ENCODE measurements at places on chromosomes 3 and 15.

- no peak for DNase-seq
These were observed 21.0 kb upstream of the ALDH1A2 start for GRCh38 chr15:58086491-58086890.

- DNase-seq = no peak
These were observed 36.2 kb upstream of the CPNE4 start for GRCh38 chr3:132071043-132071442.

GRCh38 chr3:186630950-186631641 is 9.1 kb upstream of the FETUB start:
- DNase-seq = no peak

GRCh38 chr3:128452678-128453275 is 13.9 kb downstream of the DNAJB8 start:
- DNase-seq = no peak

DNA sequence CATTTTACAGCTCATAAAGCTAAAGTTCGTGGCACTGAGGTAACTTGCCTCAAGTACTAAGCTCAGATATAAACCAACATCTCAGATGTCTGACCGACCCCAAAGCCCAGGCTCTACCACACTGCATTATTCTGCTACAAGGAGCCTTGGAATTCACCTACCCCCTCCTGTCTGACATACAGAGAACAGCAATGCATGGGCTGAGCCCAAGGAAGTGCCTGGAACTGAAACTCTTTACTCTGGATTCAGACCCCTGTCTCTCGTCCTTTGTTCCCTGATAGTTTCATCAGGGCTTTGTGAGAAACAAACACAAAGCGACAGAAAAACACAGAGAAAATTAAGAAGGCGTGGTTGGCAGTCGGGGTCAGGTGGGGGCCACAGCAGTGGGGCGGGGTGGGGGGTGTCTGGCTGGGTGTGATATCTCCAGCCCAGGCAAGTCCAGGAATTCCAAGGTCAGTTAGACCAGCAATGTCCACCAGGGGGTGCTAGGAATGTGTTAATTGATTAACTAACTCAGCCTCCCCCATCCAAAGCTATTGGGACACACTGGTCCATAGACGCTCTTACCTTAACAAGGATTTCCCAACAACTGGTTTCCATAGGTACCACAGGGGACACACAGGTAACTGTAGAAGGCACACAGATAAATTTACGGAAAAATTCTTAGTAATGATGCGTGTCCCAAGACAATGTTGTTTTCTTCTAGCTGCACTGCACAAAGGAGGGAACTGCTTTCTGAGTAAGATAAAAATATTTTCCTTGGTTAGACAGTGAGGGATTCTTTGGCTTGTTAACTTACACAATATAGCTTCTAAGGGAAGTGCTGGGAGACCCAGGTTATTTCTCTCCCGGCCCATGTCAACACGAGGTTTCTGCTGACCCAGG is 18.8 kb upstream of the SSUH2 start:
- peak; percentile 42 for DNase-seq

DNA sequence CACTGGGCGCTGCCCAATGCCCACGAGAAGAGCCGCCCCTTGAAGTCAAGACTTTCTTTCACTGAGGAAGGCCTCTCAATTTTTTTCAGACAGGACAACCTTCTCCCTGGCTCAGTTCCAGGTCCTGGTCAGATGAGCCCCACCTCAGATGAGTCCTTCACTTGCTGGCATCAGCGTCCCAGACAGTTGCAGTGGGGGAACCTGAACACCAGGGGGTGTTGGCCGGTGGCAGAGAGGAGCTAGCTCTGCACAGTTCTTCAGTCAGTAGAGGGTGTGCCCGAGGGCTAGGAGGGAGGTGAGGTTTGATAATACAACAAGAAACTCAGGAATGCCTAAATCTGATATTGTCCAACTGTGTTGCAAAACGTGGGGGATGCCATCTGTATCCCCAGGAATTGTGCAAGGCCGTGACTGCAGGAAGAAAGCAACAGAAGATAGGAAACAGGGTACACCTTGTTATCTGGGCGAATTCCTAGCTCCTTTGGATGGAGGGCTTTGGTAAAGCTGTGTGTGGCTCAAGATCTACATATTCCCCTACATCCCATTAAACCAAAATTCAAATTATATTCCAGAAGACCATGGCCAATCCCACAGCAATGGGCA is 34.3 kb downstream of the CCR3 start:
- DNase-seq = peak; percentile 53

GRCh38 chr3:11074451-11074850 is 79.8 kb upstream of the HRH1 start:
- no peak for DNase-seq

GRCh38 chr15:96367311-96368200 is 37.1 kb downstream of the NR2F2 start:
- DNase-seq = no peak

DNA sequence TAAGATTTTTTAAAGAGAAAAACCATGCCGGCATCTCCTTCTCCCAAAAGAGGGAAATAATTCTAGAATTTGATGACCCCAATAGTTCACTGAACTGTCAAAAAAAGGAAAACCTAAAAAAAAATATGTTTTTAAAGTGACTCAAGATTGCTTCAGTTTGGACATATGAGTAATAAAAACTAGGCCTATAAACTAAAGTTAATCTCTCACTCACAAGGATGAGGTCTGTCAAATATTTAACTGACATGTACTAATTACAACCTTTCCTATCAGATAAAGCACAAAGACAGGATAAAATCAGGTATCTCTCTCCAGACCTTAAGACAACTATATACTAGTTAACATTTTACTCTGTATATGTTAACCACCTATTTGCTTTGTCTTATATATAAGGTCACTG is 231.9 kb downstream of the NSUN3 start:
- DNase-seq = no peak

DNA sequence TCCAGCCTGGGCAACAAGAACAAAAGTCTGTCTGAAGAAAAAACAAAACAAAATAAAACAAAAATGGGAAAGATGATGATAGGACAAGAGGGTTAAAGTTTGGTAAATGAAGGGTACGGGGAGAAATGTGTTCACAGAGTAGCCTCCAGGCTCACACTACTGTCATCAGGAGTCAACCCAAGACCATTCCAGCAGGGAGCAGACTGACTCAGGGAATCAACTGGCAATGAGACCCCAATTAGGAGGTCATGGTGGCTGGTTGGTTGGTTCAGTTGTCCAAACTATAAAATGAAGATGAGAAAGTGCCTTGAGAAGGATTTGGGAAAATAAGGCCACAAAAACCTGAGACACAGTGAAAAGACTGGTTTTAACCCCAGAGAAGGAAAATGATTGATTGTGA is 51.8 kb downstream of the KLHL6 start:
- DNase-seq = no peak

GRCh38 chr3:23611737-23612295 is 193.9 kb upstream of the UBE2E1 start:
- no peak for DNase-seq

- peak; percentile 83 for DNase-seq
These were observed 25.7 kb downstream of the RPLP1 start for GRCh38 chr15:69478259-69478781.

- DNase-seq = no peak
These were observed 2.5 kb upstream of the NLGN1 start for GRCh38 chr3:173395073-173395411.

DNA sequence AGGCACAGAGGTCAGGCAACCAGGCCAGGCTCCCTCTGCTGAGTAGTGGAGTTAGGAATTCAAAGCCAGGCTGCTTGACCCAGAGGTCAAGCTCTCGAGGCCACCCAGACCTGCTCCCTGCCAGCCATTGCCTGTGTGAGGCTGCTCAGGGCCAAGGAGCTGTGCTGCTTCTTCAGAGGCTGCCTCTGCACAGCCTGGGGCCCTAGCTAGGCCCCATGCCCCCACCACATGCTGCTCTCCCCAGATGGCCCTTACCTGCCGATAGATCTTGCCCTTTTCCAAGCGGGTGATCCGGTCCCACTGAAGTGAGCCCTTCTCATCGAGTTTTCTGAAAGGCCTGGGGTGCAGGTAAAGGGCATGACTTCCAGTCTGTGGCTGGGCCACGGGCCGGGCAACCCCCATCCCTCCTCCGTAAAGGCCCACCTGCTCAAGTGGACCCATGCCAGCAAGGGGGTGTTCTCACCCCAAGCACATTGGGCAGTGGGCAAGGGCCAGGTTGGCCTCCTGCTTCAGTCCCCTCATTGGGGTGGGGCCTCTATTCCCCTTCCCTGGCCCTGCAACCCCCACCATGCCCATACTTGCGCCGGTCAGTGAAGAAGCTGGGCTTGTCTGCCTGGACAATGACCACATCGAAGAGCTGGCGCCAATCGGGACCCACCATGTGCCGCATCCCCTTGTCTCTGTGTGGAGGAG is 6.5 kb downstream of the NT5DC2 start:
- no peak for DNase-seq

DNA sequence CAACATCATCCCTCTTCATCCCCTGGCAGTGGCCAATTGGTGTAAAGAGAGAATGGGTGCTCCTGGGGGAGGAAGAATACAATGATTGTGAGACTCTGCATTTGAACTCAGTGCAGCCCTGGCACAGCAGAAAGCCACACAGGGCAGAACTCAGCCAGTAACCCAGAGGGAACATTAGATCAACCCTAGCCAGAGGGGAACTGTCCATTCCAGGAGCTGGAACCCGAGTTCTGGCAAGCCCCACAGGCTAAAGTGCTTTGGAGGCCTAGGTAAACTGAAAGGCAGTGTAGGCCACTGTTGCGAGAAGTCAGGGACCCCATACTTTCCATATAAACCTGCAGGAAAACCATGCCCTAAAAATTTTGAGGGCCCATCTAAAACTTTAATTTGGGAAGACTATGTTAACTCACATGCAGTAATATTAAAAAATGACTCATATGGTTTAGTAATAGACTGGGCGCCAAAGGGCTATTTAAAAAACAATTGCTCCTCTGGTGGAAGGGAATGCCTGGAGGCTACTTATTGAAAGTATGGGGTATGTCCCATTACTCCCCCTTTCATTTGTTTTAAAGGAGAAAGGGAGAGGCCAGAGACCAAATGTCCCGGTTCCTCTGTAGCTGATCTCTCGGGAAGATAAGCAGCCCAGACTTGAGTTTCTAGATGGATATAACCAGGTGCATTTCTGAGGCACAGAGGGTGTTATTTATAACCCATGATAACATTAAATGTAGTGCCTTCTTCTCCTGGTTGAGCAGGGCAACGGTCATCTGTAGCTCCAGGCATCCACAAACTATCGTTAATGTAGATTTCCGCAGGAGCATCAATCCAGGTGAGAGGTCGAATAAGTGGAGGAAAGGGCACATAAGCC is 5.8 kb upstream of the RAD51 start:
- no peak for DNase-seq

DNA sequence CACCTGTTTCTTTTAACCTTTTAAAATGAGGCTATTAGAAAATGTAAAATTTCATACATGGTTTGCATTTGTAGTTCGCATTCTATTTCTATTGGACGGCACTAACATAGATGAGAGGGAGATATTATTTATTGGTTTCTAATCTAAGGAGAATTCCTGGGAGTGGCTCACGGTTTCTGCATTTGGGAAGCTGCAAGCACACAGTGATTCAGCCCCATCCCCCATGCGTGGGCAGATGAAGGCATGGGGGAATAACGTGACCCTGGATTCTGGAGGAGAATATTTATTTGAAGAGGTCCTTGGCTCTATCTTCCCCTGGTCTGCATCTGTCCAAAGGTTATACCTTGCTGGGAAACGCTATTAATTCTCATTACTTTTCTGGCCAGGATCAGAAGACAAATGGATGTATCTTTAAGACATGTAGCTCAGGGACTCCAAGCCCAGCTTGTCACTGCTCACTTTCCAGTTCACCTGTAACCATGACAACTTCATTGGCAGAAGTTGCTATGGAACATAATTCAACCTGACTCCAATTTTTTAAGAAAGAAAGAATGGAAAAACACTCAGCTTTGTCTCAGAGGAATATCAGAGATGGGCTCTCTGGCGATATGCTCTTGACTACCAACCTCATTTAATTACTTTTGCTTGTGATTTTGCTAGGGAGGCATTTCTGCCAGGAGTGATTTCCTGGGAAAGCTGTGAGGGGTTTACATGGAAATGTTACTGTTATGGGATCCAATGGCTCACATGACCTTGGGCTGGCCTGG is 27.2 kb upstream of the POMGNT2 start:
- DNase-seq = no peak

DNA sequence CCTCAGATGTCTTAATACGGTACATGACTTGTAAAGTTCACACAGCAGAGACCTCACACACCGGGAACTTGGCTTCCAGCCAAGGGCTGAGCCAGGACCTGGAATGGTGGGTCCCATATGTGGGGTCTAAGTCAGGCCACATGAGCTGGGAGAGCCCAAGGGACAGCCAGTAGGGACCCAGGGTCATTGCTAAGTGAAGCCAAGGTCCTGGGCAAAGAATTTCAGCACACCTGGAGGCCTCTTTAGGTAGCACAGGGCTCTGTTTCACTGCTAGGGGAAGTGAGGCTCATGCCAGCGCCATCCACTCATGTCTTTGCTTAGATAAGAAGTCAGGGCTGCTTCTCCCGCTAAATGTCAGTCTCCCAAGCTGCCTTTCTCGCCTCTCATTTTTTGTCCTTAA is 116.6 kb upstream of the TLE3 start:
- DNase-seq = peak; percentile 43

DNA sequence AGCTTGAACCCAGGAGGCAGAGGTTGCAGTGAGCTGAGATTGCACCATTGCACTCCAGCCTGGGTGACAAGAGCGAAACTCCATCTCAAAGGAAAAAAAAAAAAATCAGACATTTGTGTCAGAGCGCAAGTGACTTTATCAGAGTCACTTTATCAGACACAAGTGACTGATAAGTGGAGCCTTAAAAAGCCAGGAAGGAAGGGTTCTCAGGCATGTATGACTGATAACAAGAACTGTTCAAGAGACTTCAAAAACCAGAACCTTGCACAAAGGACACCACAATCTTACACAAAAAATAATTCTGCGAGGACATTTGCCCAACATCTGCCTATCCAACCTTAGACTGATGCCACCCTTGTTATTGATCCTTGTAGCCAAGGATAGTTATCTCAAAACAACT is 13.3 kb upstream of the CFAP44 start:
- DNase-seq = no peak

DNA sequence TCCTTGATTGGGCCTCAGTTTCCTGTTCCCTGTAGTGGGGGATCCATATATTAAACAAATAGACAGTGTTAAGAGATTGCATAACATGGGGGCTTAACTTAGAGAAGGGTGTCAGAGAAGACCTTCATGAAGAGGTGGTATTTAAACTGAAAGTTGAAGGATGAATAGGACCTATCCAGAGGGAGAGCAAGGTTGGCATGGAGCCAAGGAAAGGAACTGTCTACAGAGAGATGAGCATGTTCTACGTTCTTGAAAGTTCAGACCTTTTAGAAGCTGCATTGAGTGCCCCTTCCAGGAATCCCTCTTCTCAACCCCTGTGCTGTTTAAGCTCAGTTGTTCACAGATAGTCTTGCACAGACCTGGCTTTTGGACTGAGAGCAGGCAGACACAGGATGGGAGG is 2.4 kb downstream of the HTD2 start:
- no peak for DNase-seq

GRCh38 chr15:26731965-26732364 is 40.9 kb downstream of the GABRB3 start:
- no peak for DNase-seq

DNA sequence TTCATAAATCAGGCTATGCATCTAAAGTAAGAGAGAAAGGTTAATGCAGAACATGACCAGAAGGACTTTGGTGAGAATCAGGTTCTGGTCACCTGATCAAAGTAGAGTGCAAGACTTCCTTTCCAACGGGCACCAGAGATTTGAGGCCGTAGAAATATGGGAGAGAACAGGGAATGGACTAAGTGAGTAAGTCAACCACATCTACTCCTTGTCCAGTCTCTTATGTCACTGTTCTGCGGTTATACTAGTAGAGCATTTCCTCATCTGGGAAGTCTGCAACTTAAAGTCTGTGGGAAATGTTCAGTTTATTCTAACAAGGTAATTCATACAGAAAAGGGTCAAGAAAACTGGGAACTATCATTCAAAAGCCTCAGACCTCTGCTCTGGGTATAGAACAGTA is 232.8 kb downstream of the CPNE4 start:
- DNase-seq = no peak

All from HEK293T (cell line).